CD4-positive, CD25-positive, alpha-beta regulatory T cell (primary cell): ENCODE measurements at places on chromosomes 5 and 9. TPM values are rescaled to one million over a fixed set of nuclear protein-coding genes. Genes with fewer than 3 reads are reported as not detected.

DNA sequence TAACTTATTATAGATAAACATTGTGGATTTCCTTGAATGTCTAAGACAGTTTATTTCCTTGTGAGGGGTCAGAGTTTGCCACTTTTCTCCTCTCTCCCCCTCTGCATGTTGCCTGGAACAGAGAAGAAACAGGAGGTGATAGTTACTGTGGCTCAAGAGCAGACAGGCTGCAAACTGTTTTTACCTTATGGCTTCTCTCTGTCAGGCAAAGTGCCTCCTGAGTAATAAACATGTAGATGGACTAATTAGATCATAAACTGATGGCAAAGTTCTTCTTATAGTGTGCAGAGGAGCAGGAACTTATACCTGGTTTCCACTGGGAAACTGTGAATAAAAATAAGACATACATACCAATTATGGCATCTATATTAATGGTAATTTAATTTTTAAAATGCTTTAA lies 133.1 kb upstream of the CDH12 start:
- DNase-seq, result no peak

- no peak for DNase-seq
These were observed 58.1 kb upstream of the ZNF354A start for GRCh38 chr5:178788381-178789085.

GRCh38 chr5:179974946-179975712 lies 67.4 kb upstream of the TBC1D9B start:
- DNase-seq, result peak; percentile 55

DNA sequence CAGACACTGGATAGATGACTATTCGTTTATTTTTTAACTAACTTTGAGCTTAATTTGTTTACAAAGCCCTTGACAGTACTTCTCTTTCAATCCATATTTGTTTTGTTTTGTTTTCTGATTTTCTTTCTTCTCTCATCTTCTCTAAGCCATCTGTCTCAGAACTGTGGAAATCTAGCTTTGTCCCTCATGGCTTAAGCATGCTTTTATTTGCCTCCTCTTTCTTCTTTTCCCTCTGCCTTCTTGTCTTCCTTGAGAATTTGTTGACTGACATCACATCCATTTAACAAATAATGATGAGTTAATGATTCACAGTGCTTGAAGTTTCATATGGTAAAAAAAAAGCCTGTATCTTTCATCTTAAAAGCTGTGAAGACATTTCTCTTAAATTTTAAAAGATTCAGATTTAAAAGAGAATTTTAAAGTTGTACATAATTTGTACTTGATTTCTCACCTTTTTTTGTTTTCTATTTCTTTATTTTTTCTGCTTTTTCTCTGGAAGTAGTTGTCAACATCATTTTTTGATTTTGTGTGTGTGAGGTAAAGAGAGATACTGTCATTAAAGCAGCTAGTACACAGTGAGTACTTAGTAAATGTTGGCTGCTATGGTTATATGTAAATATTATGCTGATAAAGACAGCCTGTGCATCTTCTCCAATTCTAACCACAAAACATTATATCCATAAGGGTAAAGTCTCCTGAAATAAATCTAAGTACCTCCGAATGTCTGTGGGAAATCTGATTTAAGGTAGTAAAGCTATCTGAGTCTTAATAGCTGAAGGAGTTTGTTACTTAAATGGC lies 13.9 kb upstream of the SGCD start:
- no peak for DNase-seq

DNA sequence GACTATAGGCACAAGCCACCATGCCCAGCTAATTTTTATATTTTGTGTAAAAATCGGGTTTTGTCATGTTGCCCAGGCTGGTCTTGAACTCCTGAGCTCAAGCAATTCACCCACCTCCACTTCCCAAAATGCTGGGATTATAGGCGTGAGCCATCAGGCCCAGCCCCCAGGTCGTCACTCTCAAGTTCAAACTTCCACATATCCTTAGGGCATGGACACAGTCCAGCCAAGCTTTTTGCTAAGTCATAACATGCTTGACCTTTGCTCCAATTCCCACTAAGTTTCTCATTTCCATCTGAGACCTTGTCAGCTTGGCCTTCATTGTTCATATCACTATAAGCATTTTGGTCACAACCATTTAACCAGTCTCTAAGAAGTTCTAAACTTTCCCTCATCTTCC lies 43.9 kb upstream of the ARAP3 start:
- no peak for DNase-seq

OR1J2 gene
- not detected for polyA plus RNA-seq

DBH gene
- not detected for polyA plus RNA-seq

BSPRY gene
- 0.64 TPM for polyA plus RNA-seq

FREM1 gene
- not detected for polyA plus RNA-seq
